Endothelial cell (in vitro differentiated cells): ENCODE measurements at places on chromosomes 7 and 10. TPM values are rescaled to one million over a fixed set of nuclear protein-coding genes. Genes with fewer than 3 reads are reported as not detected.

- no peak for DNase-seq
Observed at GRCh38 chr10:29820890-29821461, 186.2 kb upstream of the SVIL start.

DNA sequence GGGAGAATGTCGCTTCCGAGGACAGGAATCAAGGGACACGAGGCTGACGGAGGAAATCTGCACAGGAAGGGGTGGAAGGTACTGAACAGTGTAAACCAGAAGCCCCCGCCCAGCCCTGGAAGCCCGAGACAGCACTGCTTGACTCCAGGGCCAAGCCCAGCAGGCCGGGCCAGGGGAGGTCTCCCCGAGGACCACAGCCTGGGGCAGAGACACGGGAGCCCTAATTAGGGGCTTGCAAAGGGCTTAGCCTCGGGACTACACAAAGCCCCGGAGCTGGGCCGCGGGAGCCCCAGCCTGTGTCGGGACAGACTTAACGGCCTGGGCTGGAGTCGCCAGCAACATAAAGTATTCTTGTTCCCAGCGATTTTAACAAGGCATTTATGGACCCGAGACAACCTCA lies 50.8 kb downstream of the OAT start:
- DNase-seq, result no peak

GRCh38 chr7:16652888-16653287 lies 6.9 kb downstream of the BZW2 start:
- DNase-seq, result no peak

DNA sequence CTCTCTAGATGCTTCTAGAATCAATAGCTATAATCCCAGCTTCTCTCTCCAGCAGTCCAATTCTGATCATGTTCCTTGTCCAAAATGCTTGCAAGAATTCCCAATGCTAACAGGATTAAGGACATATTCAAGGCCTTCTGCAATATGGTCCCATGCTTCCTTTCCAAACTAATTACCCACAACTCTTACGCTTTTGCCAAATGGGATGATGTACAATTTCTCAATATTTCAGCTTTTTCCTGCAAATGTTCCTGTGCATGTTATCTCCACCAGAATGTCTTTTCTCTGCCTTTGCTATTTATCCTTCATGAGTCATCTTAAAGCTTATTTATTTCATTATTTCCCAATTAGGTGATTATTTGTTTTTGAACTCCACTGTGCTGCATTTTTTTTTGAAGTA lies 556.4 kb downstream of the SORCS1 start:
- DNase-seq, result no peak

- DNase-seq, result no peak
Observed at GRCh38 chr7:333393-333764, 43.4 kb downstream of the FOXL3 start.

GRCh38 chr10:78568620-78569019 lies 500.1 kb upstream of the ZMIZ1 start:
- no peak for DNase-seq

- DNase-seq, result no peak
Observed at GRCh38 chr7:368651-369475, 78.9 kb downstream of the FOXL3 start.

GRCh38 chr10:108901781-108902618 lies 1021.3 kb downstream of the XPNPEP1 start:
- no peak for DNase-seq

GRCh38 chr10:58952747-58953466 lies 223.5 kb upstream of the PHYHIPL start:
- peak; percentile 54 for DNase-seq

DNA sequence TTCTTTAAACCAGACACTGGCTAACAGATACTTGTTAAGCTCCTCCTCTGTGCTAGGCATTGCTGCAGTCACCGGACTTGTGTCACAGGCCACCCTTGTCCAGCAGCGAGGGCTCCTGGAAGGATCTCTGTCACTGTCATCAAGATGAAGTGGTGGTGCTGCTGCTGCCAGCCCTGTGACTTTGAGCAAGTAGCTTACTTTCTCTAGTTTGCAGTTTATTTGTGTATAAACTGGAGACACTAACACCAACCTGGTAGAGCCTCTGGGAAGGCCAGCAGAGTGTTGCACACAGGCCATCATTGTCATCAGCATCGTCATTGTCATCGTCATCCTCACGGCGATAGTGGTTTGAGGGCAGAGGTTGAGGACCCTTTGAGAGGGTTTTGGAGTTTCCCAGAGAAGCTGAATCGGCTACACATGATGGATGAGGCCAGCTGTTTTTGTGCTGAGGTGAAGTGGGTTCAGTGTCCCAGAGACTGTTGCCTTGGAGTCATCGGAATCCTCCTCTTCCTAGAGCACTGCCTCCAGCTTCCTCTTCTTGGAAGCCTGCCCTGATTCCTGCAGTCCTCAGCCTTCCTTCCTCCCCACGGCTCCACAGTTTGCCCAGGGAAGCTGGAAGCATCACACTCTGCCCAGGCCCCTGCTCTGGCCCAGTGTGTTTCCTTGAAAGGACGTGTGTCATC lies 128.4 kb downstream of the GRK5 start:
- no peak for DNase-seq

- no peak for DNase-seq
Observed at GRCh38 chr7:86981127-86981526, 78.3 kb downstream of the ELAPOR2 start.

- DNase-seq, result no peak
Observed at GRCh38 chr7:29612596-29612995, 49.0 kb downstream of the PRR15 start.

DNA sequence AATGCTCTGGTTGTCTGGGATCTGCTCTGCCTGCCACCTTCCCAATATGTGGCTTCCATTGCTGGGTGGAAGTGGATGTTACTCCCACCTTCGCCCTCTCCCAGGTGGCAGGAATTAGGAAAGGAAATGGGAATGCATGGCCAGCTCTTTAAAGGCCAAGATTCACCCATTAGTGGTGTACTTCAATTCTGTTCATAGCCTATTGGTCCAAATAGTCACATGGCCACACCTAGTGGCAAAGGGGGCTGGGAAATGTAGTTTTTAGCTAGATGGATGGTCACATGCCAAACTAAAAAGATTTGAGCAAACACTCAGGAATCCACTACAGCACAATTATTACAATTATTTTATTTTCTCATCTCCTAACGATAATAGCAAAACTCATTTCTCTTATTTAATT lies 135.1 kb downstream of the NPY start:
- DNase-seq, result no peak

DNA sequence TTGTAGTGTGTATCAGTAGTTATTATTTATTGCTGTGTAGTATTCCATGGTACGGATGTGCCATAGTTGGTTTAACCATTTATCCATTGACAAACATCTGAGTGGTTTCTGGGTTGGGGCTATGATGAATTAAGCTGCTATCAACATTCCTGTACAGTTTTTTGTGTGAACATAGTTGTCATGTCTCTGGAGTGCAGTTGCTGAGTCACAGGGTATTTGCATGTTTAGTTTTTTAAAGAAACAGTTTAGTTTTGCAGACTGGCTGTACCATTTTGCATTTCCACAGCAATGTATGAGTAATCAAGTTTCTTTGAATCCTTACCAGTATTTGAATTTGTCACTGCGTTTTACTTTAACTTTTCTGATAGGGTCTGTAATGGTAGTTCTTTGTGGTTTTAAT lies 516.7 kb upstream of the CELF2 start:
- no peak for DNase-seq

DNA sequence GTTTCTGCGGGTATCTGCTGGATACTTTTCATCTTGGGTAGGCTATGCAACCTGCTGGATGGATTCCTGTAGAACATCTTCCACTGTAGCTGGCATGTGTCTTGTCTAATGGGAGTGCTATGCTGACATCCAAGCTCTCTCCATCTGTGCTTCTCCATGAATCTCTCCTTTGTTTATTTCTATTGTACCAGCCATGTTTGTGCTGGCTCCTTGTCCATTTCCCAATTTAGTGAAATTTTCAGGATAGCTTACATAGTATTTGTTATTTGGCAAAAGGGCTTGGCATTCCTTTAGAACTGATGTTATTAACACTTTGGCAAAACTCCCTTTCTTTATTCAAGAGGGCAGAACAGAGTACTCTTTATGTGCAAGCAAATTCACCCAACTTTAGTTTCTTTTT lies 198.0 kb downstream of the CSTF2T start:
- no peak for DNase-seq

DNA sequence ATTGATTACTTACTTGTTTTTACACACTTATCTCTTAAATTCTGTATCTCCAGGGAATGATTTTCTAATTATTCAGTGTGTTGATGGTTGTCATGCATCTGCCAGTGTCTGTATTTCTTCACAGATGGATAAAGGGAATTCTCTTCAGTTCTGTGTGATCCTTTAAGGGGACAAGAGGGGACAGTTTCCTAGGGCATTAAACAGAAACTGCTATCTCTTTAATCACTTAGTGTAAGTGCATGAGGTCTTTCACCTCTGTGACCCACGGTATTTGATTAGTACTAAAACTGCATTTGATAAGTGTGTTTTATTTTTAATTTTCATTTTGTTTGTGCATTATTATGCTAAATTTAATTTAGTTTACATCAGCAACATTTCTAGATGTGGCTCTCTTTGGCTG lies 26.6 kb upstream of the SEMA3D start:
- no peak for DNase-seq

GRCh38 chr10:32143302-32143847 lies 87.2 kb upstream of the KIF5B start:
- no peak for DNase-seq

DNA sequence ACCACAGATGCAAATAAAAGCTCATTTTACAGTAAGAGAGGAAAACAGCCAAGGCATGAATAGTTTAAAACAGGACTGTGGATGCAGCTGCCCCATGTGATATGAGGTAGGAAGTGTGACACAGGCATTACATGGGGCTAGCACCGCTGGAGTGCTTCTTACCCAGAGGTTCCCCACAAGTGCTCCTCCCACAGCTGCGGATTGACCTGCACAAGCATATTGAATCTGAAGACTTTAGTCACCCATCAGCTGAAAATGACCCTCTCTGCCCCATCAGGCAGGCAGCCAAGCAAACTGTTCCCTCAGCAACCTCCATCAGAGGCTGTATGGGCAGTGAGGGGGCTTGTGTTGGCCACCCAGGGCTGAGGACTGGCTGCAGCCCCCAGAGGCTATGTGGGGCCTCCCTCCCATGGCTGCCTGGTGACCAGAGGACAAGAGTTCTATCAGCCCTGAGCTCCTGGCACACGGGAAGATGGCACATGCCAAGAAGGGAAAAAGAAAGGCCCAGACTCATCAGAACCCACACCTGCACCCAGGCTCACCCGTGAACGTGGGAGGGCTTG lies 98.7 kb downstream of the TCERG1L start:
- no peak for DNase-seq

DNA sequence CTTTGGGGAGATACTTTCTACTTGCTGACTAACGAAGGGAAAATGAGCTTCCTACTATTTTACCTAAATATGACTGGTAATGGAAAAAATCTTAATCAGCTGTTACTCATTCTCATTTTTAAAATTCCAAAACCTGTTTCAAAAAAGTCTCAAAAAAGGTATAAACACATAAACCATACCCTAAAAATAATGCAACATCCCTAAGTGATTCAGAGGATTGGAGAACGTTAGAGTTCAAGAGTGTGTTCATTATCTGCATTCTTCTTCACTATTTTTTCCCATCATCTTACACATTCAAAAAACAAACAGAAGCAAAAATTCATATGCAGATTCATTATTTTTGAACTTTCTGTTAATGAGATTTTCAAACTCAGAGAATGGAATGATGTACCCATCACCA lies 150.4 kb upstream of the GNAI1 start:
- no peak for DNase-seq

GRCh38 chr7:43492896-43493295 lies 90.0 kb upstream of the STK17A start:
- DNase-seq, result no peak

GRCh38 chr10:24851629-24852028 lies 100.8 kb downstream of the PRTFDC1 start:
- no peak for DNase-seq

DNA sequence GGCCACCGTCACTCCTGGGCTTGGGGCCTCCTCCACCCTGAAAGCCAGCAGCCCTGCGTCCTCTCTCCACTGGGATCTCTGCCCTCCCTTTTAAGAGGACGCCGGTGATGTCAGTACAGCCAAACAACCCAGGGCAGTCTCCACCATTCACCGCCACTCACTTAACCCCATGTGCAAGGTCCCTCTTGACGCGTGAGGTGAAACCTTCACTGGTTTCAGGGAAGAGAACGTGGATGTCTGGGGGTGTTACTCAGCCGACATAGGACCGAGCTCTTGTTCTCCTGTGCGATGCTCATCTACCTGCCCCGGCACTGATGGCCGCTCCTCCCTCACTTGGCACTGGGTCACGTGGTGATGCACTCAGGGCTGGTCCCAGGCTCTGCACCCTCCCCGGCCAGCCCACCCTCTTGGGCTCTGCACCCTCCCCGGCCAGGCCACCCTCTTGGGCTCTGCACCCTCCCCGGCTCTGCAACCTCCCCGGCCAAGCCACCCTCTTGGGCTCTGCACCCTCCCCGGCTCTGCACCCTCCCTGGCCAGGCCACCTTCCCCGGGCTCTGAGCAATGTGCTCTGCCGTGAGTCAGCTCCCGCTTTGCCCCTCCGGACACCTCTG lies 36.1 kb downstream of the ADGRA1 start:
- DNase-seq, result no peak

DNA sequence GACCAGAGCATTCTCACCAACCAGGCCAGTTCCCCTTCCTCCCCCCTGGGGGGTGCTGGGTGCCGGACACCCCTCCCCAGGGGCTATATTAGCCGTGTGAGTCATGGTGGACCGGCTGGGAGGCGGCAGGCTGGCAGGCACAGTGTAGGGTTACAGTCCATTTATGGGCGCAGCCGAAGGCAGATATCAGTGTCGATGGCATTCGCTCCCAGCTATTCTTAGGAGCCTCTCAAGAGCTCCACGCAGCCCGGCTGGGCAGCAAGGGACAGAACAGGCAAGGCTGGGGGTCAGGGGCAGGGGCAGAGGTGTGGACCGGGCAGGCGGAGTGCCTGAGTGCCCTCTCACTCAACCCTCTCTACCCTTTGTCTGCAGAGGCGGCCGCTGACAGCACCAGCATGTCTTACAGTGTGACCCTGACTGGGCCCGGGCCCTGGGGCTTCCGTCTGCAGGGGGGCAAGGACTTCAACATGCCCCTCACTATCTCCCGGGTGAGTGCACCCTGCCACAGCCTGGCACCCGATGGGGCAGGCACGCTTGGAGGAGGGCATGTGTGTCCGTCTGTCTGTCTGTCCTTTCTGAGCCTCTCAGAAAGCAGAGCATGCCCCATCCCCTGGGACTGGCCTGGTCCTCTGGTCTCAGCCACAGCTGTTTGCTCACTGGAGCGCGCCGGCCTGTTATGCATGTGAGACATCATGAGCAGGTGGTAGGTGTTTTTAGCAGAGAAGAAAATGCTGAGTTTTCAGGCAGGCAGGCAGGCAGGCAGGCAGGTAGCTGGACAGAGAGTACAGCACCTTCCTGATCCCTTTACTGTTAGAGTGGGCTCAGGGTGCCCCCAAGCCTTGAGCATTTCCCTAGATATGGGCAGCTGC lies at the start of gene LDB3:
LDB3 (plus strand) TSS at position 215 of the 869 bp plus-strand sequence; CDS start at position 396, 181 bp downstream.
- DNase-seq, result no peak

GRCh38 chr7:98352621-98353020 lies 48.3 kb downstream of the BAIAP2L1 start:
- no peak for DNase-seq

- DNase-seq, result no peak
Observed at GRCh38 chr7:32015133-32015532, 55.1 kb downstream of the PDE1C start.

CYP2C8 gene
- total RNA-seq, result 0.87 TPM

LIPK gene
- total RNA-seq, result not detected

GNAI1 gene
- 132 TPM for total RNA-seq

PIK3CG gene
- 2.4 TPM for total RNA-seq

CDK13 gene
- total RNA-seq, result 52.9 TPM

PRPS1L1 gene
- not detected for total RNA-seq

CLDN3 gene
- 0.36 TPM for total RNA-seq

SLC18A2 gene
- 1.3 TPM for total RNA-seq

TLL2 gene
- total RNA-seq, result 0.41 TPM

CRTAC1 gene
- total RNA-seq, result 37.3 TPM

PROSER2 gene
- 5.7 TPM for total RNA-seq
